ENCODE measurements at places on chromosomes 5 and 9. TPM values are rescaled to one million over a fixed set of nuclear protein-coding genes. Genes with fewer than 3 reads are reported as not detected.
A peak's percentile ranks its signal among the peaks of the same experiment; 100 is the strongest.

DNA sequence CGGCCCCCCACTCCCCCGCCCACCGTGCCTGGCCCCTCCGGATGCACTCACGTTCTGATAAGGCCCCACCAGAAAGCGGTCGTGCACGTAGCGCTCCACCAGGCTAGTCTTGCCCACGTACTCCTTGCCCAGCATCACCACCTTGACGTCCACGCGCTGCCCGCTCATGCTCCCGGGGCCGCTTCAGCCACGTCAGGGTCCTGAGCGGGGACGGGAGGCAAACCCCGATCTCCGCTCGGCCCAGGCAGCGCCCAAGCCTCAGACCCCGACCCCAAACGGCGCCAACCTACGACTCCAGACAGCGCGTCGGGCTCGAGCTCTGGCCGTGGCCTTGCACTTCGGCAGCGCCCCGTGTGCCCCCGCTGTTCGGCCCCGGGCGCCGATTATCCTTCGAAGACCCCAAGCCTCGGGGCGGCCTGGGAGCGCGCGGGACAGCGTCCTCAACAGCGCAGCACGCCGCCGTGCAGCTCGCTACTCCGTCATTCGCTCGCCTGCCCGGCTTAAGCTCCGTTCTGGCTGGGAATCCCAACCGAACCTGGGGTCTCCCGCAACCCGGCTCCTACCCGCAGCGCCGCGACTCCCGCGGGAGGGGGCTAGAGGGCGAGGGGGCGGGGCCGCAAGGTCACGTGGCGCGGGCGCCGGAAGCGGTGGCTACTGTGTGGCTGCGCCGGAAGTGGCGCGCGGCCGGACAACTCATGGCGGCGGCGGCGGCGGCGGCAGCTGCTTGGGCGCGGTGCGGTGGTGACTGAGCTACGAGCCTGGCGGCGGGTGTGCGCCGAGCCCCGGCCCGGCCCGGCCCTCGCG lies at the start of the genes PRELID1 and RAB24:
Gene PRELID1 (plus strand): TSS at position 679 of the 804 bp plus-strand sequence. CDS start 187 bp downstream, outside the sequence.
Gene RAB24 (minus strand): TSS at position 599 of the 804 bp plus-strand sequence. CDS start 431 bp downstream, at position 168.
- H3K4me1 ChIP-seq = peaks cover 39% of the 10 kb centered on the region
- H3K4me3 ChIP-seq = peak within 1 kb of the TSS; percentile 99
- H3K27me3 ChIP-seq = no peaks in the 10 kb centered on the region
- peak; percentile 50 for DNase-seq

- H3K27ac ChIP-seq = no peak overlapping the region
- DNase-seq = no peak
- H3K27me3 ChIP-seq = peaks cover 3% of the 10 kb centered on the region
- H3K36me3 ChIP-seq = no peaks in the 10 kb centered on the region
- peaks cover 8% of the 10 kb centered on the region for H3K4me1 ChIP-seq
- no peak overlapping the region for H3K4me3 ChIP-seq
Measured at GRCh38 chr9:116005205-116005604, 148.4 kb upstream of the PAPPA start.

Gene ARSB
- 30.2 TPM for total RNA-seq

DNA sequence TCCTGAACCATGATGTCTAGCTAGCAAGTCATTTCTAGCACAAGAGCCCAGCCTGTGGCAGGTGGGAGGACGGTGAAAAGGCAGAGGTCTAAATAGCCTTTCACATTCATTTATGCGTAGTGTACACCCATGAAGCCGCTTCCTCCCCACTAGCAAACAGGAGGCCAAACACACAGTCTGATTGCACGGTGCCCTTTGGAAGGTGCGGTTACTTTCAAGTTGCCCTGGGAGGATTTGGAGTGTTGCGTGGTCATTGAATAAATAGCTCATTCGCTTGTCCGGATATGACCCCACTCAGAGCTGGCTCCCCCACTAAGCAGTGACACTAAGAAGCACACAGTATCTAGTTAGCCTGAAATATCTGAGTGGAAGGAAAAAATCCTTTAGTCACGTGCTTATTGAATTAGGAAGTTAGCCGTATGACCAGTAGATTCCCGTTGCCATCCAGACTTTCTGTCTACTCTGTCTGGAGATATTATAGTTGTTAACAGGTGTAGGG lies 664 bp upstream of the ARSB start:
- H3K27ac ChIP-seq = peak overlapping the region; percentile 89
- H3K27me3 ChIP-seq = no peaks in the 10 kb centered on the region
- no peaks in the 10 kb centered on the region for H3K36me3 ChIP-seq
- peak overlapping the region; percentile 85 for H3K4me3 ChIP-seq
- DNase-seq = peak; percentile 73

Gene RNF38
- total RNA-seq = 39.6 TPM
